ENCODE measurements at places on chromosomes 12 and 14. TPM values are rescaled to one million over a fixed set of nuclear protein-coding genes. Genes with fewer than 3 reads are reported as not detected.
A peak's percentile ranks its signal among the peaks of the same experiment; 100 is the strongest.

GRCh38 chr14:70897464-70897863 lies 9.8 kb upstream of the PCNX1 start:
- no peak for DNase-seq

GRCh38 chr12:45708363-45708762 lies 21.1 kb upstream of the ARID2 start:
- DNase-seq = no peak

DNA sequence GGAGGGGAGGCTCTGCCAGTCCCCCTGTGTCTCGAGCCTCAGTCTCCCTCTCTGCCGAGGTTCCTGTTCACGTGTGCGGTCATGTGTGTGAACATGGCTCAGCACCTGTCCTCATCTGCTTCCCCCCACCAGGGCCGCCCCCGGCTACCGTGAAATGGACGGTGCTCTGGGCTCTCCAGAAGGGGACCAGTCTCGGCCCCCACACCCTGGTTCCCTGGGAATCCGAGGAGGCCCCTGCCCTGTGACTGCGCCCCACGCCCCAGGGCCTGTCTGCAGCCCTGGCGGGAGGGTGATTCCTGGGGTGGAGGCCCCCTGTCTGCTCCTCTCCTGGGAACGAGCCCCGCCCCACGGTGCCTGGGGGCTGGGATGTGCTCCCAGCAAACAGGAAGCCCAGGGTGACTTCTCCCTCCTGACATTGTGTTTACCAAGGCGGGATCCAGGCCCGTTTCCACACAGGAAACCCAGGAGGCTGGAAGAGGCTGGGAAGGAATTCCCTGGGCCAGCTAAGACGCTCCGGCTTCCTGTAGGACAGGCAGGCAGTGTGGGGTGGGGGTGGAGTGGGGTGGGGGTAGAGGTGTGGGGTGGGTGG lies 46.6 kb downstream of the KIF26A start:
- DNase-seq = no peak

GRCh38 chr14:50520947-50521815 lies 11.2 kb downstream of the MAP4K5 start:
- DNase-seq = no peak

- no peak for DNase-seq
These were observed 14.0 kb upstream of the RIPK3 start for GRCh38 chr14:24353559-24354481.

GRCh38 chr14:103281496-103282231 lies 52.4 kb upstream of the EIF5 start:
- no peak for DNase-seq

- DNase-seq = peak; percentile 84
These were observed 12.1 kb upstream of the ALDH2 start for GRCh38 chr12:111754671-111755070.

- DNase-seq = no peak
These were observed 1089.8 kb downstream of the FLRT2 start for GRCh38 chr14:86619726-86620125.

Gene BDKRB1
- total RNA-seq = not detected

Gene RASAL1
- total RNA-seq = not detected

Gene DHH
- 1.6 TPM for total RNA-seq

Gene RND1
- 0.62 TPM for total RNA-seq

Gene RFX4
- not detected for total RNA-seq

Gene HOXC4
- total RNA-seq = not detected

Gene TCTN2
- total RNA-seq = 3.1 TPM

Gene PTCSC3
- total RNA-seq = not detected
